Activated CD8-positive, alpha-beta memory T cell treated with anti-CD3 and anti-CD28 coated beads for 1 hour (primary cell): ENCODE measurements at places on chromosomes 11 and 22.

- no peak for DNase-seq
Observed at GRCh38 chr22:17767233-17768065, 6.8 kb downstream of the BID start.

GRCh38 chr22:33919391-33920196 lies 682 bp downstream of the LARGE1 start:
- DNase-seq = no peak

- DNase-seq = no peak
Observed at GRCh38 chr11:59009661-59010060, 70.4 kb downstream of the GLYATL1 start.

DNA sequence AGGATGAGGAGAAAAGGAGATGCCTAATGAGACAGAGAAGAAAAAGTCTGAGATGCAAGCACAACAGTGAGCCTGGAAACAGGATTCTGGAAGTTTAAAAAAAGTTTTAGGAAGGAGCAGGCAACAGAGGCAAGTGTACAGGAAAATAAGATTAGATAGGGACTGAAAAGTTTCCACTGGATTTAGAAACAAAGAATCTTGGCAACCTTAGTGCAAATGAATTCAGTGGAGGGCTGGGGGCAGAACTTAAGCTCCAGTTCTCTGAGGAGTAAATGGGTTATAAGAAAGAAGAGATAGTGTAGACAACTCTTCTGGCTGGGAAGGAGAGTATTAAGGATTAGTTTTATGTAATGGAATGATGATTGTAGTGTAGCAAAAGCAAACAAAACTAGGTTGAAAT lies 628.8 kb upstream of the CCDC90B start:
- no peak for DNase-seq

GRCh38 chr11:8168485-8169257 lies at the start of gene RIC3:
Gene RIC3 (minus strand): TSS chr11:8169025. CDS start chr11:8168989, 36 bp downstream.
- peak; percentile 17 for DNase-seq

- no peak for DNase-seq
Observed at GRCh38 chr11:85889676-85890579, 34.7 kb downstream of the CCDC83 start.
